ENCODE measurements at places on chromosomes 11 and 22.

- no peak for DNase-seq
Measured at GRCh38 chr11:94801866-94802460, 33.8 kb downstream of the AMOTL1 start.

DNA sequence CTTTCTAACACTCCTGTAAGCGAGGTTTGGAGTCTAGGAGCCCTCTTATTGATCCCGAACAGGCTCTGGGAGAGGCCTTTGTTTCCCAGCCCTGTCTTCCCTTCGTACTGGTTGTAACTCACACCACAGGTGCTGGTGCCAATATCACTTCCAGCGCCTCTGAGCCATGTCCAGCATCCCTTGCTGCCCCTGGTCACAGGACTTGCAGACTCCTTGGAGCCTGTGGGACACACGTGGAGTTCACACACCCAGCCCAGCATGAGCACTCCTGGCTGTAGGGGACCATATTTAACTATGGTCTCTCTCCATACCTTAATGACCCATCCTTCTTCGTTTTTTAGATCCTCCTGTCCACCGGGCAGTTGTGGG is 2.2 kb downstream of the ZBTB16 start:
- DNase-seq = no peak

GRCh38 chr22:35099883-35100282 is 33.9 kb downstream of the ISX start:
- DNase-seq = no peak

- no peak for DNase-seq
Measured at GRCh38 chr11:13923182-13923581, 39.3 kb upstream of the SPON1 start.

- no peak for DNase-seq
Measured at GRCh38 chr11:120911943-120912342, 112.0 kb upstream of the TBCEL start.

DNA sequence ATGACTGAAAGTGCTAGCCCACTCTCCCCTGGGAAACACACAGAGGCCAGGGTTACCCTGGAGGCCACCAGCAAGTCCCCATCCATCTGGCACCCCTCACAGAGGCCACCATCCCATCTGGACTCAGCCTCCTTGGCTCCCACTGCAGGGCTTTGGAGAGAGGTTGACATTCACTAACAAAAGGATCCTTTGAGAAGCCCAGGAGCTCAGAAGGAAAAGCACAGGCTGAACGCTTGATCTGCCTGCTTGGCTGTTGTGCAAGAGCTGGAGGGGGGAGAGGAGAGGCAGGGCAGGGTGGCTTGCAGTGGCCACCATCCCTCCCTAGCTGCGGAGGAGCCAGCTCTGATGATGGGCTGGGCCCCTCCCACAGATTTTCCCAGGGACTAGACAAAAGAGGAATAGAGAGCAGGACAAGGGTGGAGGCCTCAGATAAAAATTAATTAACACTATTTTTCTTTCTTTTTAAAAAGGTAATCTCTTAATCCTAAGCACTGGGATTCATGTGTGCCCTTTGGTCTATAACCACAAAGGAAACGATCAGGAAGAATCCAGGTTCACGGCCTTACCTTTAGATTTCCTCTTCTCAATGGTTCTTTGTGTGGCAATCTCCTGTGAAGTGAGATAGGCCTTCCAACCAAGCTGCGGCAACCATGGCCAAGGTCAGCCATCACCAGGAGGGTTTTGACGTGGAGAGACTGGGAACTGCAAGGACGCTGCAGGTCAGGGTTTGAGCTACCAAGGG is 154.7 kb downstream of the BARX2 start:
- no peak for DNase-seq

DNA sequence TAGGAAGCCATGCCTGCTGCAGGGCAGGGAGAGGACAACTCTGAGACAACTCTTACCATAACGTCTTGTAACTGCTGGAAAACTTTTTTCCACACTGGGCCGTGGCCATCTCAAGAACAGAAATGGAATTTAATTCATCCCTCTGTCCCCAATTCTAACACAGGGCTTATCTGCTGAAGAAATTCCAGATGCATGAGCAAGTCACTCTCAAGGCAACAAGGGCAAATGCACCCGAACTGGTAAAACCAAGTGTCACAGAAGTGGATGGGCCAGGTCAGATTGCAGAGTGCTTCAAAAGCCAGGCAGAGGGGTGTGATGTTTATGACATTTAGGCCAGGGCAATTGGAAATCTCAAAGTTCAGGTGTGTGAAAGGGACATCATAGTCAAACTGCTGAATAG is 7.4 kb downstream of the SMPD1 start:
- DNase-seq = no peak

DNA sequence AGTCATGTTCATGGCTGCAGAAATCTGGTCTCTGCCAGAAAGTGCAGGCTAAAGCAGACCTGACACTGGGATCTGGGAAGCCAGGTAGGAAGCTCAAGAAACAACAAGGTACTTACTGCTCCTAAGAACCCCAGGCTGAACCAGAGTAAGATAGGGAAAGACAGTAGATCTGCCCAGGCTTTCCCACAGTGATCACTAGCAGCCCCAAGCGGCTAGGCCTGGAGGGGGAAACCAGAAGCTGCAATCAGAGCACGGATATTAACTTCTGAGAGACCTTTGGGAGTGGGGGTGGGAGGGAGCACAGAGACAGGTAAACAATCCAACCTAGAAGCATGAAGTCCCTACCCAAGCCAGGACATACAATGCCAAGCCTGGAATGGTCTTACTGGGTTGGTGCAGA is 135.2 kb upstream of the C11orf58 start:
- DNase-seq = no peak

GRCh38 chr11:30861531-30861930 is 275.4 kb upstream of the MPPED2 start:
- no peak for DNase-seq

Data from CD4-positive, alpha-beta T cell treated with Interleukin-21 for 1 hour (primary cell).